CD4-positive, alpha-beta T cell (primary cell): ENCODE measurements at places on chromosomes 11 and 22. TPM values are rescaled to one million over a fixed set of nuclear protein-coding genes. Genes with fewer than 3 reads are reported as not detected.

DNA sequence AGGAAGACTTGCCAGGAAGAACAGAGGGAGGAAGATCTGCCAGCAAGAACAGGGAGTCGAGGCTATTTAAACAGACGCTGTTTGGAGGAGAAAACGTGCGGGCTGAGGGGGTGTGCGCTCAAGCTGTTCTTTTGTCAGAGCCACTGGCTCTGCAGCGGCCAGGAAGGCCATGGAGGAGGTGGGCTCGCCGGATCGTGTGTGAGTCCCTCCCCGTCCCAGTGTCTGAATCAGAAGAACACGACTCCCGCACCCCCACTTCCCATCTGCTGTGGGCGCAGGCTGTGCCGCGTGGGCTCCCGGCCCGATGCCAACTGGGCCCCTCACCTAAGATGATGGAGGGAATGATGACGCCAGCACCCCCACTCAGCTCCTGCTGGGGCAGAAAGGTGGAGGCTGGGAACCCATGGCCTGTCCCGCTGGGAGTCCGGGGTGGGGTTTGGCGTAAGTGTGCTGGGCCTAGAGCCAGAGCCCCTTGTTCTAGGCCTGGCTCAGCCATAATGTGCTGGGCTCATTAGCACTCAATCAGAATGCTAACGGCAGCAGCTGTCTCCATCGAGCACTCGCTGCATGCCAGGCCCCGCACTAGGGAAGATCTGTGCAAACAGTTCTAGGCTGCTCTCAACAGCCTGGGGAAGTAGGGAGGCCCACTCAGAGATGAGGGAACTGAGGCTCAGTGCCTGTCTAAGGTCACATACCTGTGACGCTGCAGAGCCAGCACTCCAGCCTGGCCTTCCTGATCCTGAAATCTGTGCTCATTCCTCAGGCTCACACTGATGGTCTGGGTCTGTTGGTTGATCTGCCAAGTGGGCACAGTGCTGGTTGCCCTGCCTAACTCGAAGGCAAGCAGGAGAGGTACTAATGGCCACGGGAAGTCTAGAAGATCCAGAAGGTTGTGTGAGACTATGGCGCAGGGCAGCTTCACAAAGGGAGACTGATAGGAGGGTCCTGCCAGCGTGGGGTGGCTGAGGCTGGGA is 11.5 kb downstream of the NPTXR start:
- no peak for DNase-seq

- no peak for DNase-seq
Observed at GRCh38 chr11:124867700-124868099, 2.5 kb downstream of the ROBO3 start.

- DNase-seq, result no peak
Observed at GRCh38 chr11:1750840-1751530, 590 bp upstream of the IFITM10 start.

GRCh38 chr11:120127236-120127635 is 10.7 kb downstream of the TRIM29 start:
- no peak for DNase-seq

Gene LMO2
- total RNA-seq, result 0.61 TPM

Gene SYT13
- total RNA-seq, result not detected

Gene MS4A3
- not detected for total RNA-seq

- no peak for DNase-seq
Observed at GRCh38 chr11:75422248-75423231, 10.5 kb downstream of the KLHL35 start.

GRCh38 chr11:26729284-26729683 is 7.4 kb upstream of the SLC5A12 start:
- DNase-seq, result no peak

GRCh38 chr11:36109850-36110606 is 166.2 kb downstream of the LDLRAD3 start:
- DNase-seq, result no peak

- no peak for DNase-seq
Observed at GRCh38 chr11:70834277-70834940, 418.0 kb downstream of the SHANK2 start.

GRCh38 chr11:114606003-114606801 is 10.6 kb upstream of the NXPE4 start:
- no peak for DNase-seq

- no peak for DNase-seq
Observed at GRCh38 chr11:32414925-32415324, 20.4 kb downstream of the WT1 start.

Gene GNG3
- total RNA-seq, result not detected

DNA sequence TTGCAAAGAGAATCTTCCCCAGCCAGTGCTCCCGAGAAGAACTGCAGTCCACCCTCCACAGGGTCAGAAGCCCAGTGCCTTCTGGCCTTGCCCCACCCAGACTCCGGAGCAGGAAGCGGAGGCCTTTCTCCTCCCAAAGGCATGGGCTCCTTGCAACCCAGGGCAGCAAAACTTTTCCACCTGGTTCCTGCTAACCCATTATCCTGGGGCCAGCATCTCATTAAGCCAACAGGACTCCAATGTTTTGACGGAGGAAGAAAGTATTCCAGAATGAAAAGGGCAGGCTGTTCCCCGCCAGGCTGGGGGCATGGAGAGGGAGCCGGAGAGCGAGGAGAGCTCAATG is 88.1 kb downstream of the RTL6 start:
- no peak for DNase-seq

Gene HSPB2
- not detected for total RNA-seq

- DNase-seq, result no peak
Observed at GRCh38 chr22:48665311-48665995, 1162.2 kb downstream of the BRD1 start.

GRCh38 chr11:86571273-86571948 is 101.0 kb downstream of the ME3 start:
- no peak for DNase-seq

- DNase-seq, result no peak
Observed at GRCh38 chr11:125257751-125258150, 93.2 kb downstream of the PKNOX2 start.

Gene GDPD4
- total RNA-seq, result not detected

DNA sequence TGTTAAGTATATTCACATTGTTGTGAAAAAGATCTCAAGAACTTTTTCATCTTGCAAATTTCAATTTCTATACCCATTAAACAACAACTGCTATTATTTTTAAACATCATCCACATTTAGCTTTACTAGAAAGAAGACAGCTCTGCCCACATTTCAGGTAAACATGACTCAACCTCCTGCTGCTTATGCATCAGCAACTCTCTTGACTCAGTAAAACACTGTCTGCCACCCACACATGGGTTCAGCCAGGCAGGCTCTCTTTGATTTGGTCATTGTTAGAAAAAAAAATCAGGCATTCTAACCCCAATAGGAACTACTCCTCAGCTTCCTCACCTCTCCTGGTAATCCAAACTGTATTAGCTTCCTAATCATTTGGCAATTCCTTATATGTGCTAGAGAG is 5.1 kb upstream of the ENDOD1 start:
- no peak for DNase-seq

DNA sequence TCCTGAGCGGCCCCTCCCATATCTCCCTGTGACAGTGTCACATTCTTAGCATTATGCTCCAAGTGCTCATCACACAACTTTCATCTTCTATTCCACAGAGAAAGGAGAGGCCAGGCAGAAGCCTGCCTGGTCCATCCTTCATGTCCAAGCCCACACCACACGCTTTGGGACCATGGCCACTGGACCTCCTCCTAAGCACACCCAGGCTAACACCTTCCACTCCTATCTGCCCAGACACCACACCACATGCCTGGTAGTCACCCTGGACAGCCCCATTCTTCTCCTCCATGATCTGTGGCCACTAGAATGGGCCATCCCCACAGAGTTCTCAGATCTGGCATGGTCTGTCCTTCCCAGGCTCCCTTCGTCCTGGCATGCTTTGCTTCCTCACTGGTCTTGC is 55.3 kb downstream of the HIRA start:
- no peak for DNase-seq

- DNase-seq, result no peak
Observed at GRCh38 chr22:35799150-35799549, 81.5 kb downstream of the APOL5 start.

Gene GLB1L2
- 0.63 TPM for total RNA-seq

- DNase-seq, result no peak
Observed at GRCh38 chr11:82315093-82315492, 418.6 kb downstream of the FAM181B start.

Gene A4GALT
- total RNA-seq, result not detected

Gene ELFN2
- total RNA-seq, result 0.20 TPM

DNA sequence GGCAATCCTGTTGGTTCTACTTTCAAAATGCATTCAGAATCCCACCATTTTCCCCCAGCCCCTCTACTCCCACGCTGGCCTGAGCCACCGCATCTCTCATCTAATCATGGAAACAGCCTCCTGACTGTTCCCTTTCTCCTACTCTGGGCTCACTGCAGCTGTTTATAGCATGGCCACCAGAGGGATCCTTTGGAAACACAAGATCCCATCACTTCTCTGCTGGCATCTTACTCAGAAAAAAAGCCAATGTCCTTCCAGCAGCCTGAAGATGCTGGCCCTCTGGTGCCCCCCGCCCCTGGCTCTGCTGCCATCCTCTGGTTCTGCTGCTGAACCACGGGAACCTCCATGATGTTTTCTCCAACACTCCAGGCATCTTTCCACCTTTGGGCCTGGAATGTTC is 11.1 kb downstream of the MS4A8 start:
- no peak for DNase-seq

- DNase-seq, result no peak
Observed at GRCh38 chr22:19693981-19694670, 20.2 kb upstream of the SEPTIN5 start.

- no peak for DNase-seq
Observed at GRCh38 chr11:101552888-101553287, 30.9 kb downstream of the TRPC6 start.

GRCh38 chr11:62804310-62805075 is 747 bp downstream of the NXF1 start:
- DNase-seq, result peak; percentile 41

- no peak for DNase-seq
Observed at GRCh38 chr11:17067417-17067816, 10.1 kb downstream of the RPS13 start.

- peak; percentile 39 for DNase-seq
Observed at GRCh38 chr11:10605941-10606381, 37.5 kb upstream of the LYVE1 start.

GRCh38 chr22:37415210-37415609 is 12.1 kb downstream of the ELFN2 start:
- DNase-seq, result no peak

Gene ALDH3B2
- not detected for total RNA-seq

GRCh38 chr11:39209981-39210380 is 2249.5 kb downstream of the LRRC4C start:
- no peak for DNase-seq

DNA sequence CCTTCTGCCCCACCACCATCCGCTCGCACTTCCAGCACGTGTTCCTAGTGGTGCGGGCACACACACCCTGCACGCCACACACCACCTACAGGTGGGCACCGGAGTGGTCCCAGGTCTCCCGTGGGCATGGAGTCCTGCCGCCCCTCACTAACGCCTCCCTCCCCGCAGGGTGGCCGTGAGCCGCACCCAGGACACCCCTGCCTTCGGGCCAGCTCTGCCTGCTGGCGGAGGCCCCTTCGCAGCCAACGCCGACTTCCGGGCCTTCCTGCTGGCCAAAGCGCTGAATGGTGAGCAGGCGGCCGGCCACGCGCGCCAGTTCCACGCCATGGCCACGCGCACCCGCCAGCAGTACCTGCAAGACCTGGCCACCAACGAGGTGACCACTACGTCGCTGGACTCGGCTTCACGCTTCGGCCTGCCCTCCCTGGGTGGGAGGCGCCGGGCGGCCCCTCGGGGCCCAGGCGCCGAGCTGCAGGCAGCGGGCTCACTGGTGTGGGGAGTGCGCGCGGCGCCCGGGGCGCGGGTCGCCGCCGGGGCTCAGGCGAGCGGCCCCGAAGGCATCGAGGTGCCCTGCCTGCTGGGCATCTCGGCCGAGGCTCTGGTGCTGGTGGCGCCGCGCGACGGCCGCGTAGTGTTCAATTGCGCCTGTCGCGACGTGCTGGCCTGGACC is 8.5 kb downstream of the SIPA1 start:
- no peak for DNase-seq

DNA sequence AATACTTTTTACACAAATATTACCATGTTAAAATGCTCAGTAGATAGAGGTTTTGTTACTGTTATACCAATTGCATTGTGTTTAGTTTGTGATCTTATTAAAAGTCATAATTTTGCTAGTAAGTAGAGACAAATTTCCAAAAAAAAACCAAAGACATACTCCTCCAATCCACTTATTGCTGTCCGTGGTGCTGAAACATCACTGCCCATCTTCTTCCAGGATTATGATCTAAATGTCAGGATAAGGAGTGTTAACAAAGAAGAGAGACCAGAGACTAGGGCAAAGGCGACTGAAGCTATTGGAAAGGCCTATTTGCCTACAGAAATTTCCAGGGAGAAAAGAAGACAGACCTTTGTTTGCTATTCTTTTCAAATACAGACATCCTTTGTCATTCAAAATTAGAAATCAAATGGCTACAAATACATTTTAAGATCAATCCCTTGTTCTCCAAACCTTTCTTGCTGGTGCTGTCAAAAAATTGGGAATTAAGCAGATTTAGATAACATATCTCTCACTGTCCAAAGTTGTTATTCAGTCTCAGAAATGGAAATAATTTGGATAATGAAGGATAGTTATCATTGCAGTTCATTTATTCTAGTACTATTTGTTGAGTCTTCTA is 199.7 kb downstream of the C11orf91 start:
- no peak for DNase-seq

- DNase-seq, result no peak
Observed at GRCh38 chr11:35611741-35612140, 6.5 kb upstream of the FJX1 start.

Gene CHST1
- total RNA-seq, result not detected

Gene CD3G
- total RNA-seq, result 102 TPM

DNA sequence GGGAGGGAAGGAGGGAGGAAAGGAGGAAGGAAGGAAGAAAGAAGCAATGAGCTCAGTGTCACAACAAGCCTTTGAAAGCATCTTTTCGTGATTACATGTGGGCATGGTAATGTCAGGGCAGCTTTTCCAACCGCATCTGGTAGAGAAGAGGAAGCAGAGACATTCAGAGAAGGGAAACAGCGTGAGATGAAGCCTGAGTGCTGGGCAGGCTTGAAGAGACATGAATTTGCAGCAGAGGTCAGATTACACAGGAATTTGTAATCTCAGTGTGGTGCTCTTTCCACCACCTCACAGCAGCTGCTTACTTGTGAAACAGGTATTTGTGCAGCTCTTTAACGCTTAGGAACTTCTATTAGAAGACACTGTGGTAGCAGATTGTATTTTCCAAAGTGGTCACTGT is 289.5 kb upstream of the C11orf87 start:
- DNase-seq, result no peak

- DNase-seq, result no peak
Observed at GRCh38 chr11:11717064-11717725, 95.4 kb upstream of the GALNT18 start.

- DNase-seq, result no peak
Observed at GRCh38 chr11:76173663-76174062, 32.6 kb downstream of the WNT11 start.

Gene C11orf86
- total RNA-seq, result not detected

- DNase-seq, result no peak
Observed at GRCh38 chr22:44964722-44965078, 45.1 kb downstream of the PHF21B start.

Gene MLC1
- 0.16 TPM for total RNA-seq

Gene IFT27
- 10.2 TPM for total RNA-seq

Gene OR6X1
- not detected for total RNA-seq
